GM03348 (cell line): ENCODE measurements at places on chromosomes 2 and 18.

- no peak for DNase-seq
Measured at GRCh38 chr2:173959909-173960308, 5.3 kb downstream of the SP3 start.

- no peak for DNase-seq
Measured at GRCh38 chr2:7748717-7749415, 831.7 kb downstream of the RNF144A start.

- no peak for DNase-seq
Measured at GRCh38 chr18:11516751-11517503, 92.5 kb upstream of the SLC35G4 start.

GRCh38 chr18:36129300-36130038 is at the start of the genes ELP2 and SLC39A6:
ELP2 (plus strand) TSS chr18:36129899; CDS start chr18:36129934, 35 bp downstream.
SLC39A6 (minus strand) TSS chr18:36129340; CDS start chr18:36127007, 2,333 bp downstream.
- peak; percentile 99 for DNase-seq
